ENCODE measurements at places on chromosomes 7 and 10. TPM values are rescaled to one million over a fixed set of nuclear protein-coding genes. Genes with fewer than 3 reads are reported as not detected.

NRF1 gene
- 9.3 TPM for total RNA-seq

PRR15 gene
- total RNA-seq: not detected

PRXL2A gene
- total RNA-seq: 3.3 TPM

CNPY1 gene
- not detected for total RNA-seq

ZFYVE27 gene
- total RNA-seq: 20.9 TPM

KCTD7 gene
- total RNA-seq: 10.9 TPM

PLAC9 gene
- 15.5 TPM for total RNA-seq

CACNB2 gene
- 1.2 TPM for total RNA-seq

PAX2 gene
- total RNA-seq: not detected

CUX1 gene
- total RNA-seq: 51.3 TPM

All from smooth muscle cell of trachea (primary cell).